ENCODE measurements at places on chromosomes 3 and 15. TPM values are rescaled to one million over a fixed set of nuclear protein-coding genes. Genes with fewer than 3 reads are reported as not detected.

VEPH1 gene
- 11.0 TPM for total RNA-seq

RASGRP1 gene
- 7.3 TPM for total RNA-seq

FRMD4B gene
- total RNA-seq, result 43.2 TPM

C3orf85 gene
- 0.81 TPM for total RNA-seq

CPB1 gene
- total RNA-seq, result not detected

PLAAT1 gene
- 1.5 TPM for total RNA-seq

ABI3BP gene
- total RNA-seq, result not detected

CCR8 gene
- not detected for total RNA-seq

SPTBN5 gene
- total RNA-seq, result 2.3 TPM

DNA sequence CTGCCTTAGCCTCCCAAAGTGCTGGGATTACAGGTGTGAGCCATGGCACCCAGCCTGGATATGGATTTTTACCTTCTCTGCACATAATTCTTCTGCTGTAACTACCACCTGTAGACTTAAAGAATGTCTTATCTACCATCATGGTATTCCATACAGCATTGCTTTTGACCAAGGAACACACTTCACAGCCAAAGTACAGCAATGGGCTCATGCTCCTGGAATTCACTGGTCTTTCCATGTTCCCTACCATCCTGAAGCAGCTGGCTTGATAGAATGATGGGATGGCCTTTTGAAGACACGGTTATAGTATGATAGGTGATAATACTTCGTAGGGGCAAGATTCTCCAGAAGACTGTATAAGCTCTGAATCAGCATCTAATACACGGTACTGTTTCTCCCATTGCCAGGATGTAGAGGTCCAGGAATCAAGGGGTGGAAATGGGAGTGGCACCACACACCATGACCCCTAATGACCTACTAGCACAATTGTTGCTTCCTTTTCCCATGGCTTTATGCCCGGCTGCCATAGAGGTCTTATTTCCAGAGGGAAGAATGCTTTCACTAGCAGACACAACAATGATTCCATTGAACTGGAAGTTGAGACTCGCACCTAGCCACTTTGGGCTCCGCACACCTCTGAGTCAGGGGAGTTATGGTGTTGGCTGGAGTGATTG lies 60.9 kb upstream of the CDV3 start:
- DNase-seq, result no peak

DNA sequence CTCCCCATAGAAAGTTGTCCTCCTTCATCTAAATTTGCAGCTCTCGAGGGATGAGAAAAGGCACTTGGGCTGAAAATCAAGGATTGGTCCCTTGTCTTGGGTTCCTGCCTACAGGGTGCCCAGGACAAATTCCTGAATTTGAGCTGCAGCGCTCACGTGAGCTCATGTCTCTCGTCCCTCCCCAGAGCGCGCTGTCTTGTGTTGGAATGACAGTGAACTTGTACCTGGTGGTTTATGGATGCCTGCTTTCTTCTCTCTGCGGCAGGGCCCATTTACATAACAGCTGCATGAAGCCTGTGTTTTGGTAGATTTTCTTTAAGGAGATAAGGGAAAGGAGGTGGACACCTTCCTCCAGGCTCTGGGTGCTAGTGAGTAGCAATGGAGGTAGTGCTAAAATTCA lies 4.3 kb downstream of the RYR3 start:
- no peak for DNase-seq

- no peak for DNase-seq
Measured at GRCh38 chr3:126364731-126365301, 7.6 kb upstream of the KLF15 start.

GRCh38 chr15:99616129-99616528 lies 50.3 kb downstream of the MEF2A start:
- no peak for DNase-seq

DNA sequence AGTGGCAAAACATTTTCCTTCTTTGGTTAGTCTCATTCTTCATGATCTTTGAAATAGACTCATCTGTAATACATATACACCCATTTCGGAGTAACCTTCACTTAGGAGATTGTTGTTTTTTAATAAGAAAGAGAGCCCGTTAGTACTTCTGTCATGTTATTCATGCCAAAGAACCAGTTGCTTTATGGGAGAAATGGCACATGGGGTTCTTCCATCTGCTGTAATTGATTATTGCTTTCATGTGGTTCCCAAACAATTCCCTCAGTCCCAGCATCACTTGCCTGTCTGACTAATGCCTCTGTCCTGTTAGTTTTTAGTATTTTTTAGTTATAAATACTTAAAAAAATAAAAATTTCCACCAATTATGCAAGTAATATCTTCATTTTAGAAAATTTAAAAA lies 33.8 kb upstream of the FAH start:
- DNase-seq, result no peak

CAMP gene
- not detected for total RNA-seq

VIPR1 gene
- 3.7 TPM for total RNA-seq

DNA sequence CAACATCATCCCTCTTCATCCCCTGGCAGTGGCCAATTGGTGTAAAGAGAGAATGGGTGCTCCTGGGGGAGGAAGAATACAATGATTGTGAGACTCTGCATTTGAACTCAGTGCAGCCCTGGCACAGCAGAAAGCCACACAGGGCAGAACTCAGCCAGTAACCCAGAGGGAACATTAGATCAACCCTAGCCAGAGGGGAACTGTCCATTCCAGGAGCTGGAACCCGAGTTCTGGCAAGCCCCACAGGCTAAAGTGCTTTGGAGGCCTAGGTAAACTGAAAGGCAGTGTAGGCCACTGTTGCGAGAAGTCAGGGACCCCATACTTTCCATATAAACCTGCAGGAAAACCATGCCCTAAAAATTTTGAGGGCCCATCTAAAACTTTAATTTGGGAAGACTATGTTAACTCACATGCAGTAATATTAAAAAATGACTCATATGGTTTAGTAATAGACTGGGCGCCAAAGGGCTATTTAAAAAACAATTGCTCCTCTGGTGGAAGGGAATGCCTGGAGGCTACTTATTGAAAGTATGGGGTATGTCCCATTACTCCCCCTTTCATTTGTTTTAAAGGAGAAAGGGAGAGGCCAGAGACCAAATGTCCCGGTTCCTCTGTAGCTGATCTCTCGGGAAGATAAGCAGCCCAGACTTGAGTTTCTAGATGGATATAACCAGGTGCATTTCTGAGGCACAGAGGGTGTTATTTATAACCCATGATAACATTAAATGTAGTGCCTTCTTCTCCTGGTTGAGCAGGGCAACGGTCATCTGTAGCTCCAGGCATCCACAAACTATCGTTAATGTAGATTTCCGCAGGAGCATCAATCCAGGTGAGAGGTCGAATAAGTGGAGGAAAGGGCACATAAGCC lies 5.8 kb upstream of the RAD51 start:
- DNase-seq, result no peak

DNA sequence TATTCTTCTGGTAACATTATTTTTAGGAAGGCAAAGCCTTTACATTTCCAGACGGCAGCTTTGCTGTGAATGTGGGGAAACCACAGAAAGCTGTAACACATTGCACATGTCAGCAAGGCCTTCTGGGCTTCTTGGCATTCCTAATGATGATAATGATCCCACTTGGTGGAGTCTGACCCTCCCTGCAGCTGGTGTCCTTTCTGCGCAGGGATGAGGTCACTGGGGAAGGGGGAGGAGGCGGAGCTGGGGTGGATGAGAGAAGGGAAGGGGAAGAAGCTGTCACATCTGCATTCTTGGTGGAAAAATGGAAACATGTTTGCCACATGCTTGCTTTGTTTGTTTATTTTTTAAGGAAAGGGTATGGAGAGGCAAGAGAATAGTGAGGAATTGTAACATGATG lies 68.6 kb downstream of the FILIP1L start:
- DNase-seq, result peak; percentile 62

TM4SF18 gene
- not detected for total RNA-seq

GRCh38 chr3:193452338-193452737 lies 73.8 kb upstream of the ATP13A5 start:
- DNase-seq, result no peak

TM4SF4 gene
- total RNA-seq, result 2.7 TPM

DNA sequence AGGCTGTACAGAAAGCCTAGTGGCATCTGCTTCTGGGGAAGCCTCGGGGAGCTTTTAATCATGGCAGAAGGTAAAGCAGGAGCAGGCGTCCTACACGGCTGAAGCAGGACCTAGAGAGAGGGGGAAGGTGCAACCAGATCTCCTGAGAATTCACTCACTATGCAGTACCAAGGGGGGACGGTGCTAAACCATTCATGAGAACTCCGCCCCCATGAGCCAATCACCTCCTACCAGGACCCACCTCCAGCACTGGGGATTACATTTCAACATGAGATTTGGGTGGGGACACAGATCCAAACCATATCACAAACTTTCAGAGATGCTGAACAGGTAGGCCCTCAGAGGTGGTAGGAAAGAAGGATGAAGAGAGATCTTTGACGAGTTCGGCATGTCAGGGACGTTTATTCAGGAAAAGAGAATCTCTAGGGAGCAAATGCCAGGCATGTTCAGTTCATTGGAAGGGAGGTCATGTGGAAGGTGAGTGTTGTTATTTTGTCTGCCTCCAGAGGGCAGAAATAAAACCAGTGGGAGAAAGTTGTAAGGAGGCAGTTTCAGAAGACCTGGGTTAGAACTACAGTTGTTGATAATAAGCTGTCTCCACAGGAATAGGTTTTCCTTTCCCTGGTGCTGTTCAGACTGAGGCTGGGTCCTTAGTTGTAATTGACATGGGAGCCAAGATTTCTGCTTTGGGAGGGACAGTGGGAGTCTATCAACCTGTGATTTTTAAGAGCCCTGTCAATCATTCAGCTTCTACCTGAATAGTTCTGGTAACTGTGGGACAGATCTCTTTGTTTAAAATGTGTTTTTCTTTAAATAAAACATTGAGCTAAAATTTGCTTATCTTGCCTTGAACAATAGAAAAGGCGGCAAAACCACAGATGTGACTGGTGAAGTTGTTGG lies 4.3 kb upstream of the FNDC3B start:
- DNase-seq, result peak; percentile 55

TRPM1 gene
- not detected for total RNA-seq

PDE12 gene
- total RNA-seq, result 23.2 TPM

DNA sequence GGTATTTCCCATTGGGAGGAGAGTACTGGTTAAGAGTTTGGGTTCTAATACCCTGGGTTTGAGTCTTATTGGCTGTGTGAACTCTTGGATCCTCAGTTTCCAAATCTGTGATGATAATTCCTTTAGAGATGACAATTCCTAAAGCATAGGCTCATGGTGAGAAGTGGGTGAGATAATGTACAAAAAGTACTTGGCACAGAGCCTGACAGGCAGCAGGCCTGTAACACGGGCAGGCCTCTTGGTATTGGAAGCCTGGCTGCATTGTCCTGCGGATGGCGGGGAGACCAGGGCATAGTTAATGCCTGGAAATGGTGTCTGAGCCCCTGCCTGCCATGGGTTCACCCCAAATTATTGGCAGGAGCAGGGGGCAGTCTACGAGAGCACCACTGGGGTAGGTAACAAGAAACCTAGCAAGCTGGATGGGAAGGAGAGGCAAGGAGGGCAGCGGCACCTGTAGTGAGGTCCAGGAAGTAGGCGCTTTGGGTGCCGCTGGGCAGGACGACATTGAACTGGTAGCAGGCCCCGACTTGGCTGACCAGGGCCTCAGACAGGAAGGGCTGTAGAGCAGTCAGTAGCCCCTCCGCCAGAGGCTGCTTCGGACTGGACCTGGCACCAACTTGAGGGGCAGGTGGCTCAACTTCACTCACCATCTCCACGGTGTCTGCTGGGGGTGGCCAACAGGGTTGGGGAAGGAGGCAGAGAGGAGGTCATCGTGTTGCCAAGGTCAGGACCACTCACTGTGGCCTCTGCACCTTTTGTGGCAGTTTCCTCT lies 7.7 kb downstream of the STOML1 start:
- DNase-seq, result no peak

- DNase-seq, result no peak
Measured at GRCh38 chr3:179133575-179133974, 14.6 kb upstream of the PIK3CA start.

DNA sequence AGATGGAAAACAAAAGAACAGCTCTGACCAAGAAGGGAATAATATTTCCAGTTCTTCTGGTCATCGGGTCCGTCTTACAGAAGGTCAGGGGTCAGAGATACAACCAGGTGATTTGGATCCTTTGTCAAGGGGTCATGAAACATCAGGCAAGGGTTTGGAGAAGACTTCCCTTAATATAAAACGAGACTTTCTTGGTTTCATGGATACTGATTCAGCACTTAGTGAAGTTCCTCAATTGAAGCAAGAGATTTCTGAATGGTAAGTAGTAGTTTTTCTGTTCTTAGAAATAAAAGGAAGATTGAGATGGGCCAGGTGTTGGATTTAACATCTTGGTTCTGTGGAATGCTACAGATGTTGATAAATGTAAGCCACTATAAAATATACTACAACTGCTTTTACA lies 9.5 kb downstream of the MGA start:
- DNase-seq, result no peak

- DNase-seq, result no peak
Measured at GRCh38 chr3:4982773-4983738, 3.8 kb downstream of the BHLHE40 start.

DNA sequence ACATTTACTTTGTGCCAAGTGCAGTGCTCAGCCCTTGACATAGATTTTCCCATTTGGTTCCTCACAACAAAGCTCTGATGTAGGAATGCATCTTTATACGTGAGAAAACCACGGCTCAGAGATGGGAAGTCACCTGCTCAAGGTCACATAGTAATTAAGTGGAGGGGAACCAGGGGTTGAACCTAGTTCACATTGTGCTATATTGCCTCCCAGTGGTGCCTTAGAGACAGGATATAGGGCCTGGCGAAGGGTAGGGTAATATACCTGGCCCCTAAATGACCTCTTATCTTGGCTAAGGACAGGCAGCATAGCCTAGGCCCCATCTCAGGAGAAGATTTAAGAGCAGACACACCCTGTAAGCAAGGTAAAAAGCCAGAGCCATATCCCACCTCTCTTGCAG lies 71.5 kb downstream of the FOXP1 start:
- DNase-seq, result no peak

GFM1 gene
- 58.2 TPM for total RNA-seq

- DNase-seq, result no peak
Measured at GRCh38 chr15:29922191-29922590, 99.9 kb upstream of the TJP1 start.

- DNase-seq, result peak; percentile 38
Measured at GRCh38 chr3:61847784-61848462, 286.6 kb downstream of the PTPRG start.

- no peak for DNase-seq
Measured at GRCh38 chr3:123404391-123404790, 44.5 kb downstream of the ADCY5 start.

All from Caco-2 (cell line).